ENCODE measurements at places on chromosomes 1 and 21.

DNA sequence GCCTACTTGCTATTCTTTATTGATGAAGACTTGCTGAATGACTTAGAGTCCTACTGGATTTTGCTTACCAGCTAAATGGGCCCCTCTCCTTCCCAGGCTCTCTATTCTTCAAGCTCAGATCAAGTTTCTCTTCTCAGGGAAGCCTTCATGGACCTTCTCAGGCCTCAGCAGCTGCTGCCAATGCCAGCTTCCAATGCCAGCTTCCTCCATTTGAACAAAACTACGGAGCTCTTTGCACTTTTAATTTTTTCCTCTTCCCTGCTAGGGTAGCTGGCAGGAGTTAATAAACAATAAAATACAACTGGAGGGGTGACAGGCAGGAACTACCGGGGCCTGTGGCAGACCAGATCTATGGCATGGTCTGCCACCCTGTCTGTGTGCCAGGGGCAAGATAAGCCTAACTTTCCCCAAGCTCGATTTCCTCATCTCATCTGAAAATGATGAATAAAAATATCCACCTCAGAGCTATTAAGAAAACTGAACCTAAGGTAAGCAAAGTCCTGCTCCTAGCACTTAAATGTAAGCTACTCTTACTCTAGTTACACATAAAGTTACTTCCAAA is 995 bp upstream of the IPO13 start:
- DNase-seq: no peak

- no peak for DNase-seq
These were observed 3.2 kb downstream of the DISP3 start for GRCh38 chr1:11482198-11482597.

GRCh38 chr1:101219924-101220870 is 16.6 kb upstream of the S1PR1 start:
- no peak for DNase-seq

GRCh38 chr1:25031601-25031965 is 101.5 kb upstream of the RUNX3 start:
- DNase-seq: no peak
